Suppressor macrophage treated with lipopolysaccharide for 4 hours (primary cell): ENCODE measurements at places on chromosomes 12 and 14.

- DNase-seq = no peak
These were observed 1134.6 kb downstream of the BCL11B start for GRCh38 chr14:98137131-98138025.

DNA sequence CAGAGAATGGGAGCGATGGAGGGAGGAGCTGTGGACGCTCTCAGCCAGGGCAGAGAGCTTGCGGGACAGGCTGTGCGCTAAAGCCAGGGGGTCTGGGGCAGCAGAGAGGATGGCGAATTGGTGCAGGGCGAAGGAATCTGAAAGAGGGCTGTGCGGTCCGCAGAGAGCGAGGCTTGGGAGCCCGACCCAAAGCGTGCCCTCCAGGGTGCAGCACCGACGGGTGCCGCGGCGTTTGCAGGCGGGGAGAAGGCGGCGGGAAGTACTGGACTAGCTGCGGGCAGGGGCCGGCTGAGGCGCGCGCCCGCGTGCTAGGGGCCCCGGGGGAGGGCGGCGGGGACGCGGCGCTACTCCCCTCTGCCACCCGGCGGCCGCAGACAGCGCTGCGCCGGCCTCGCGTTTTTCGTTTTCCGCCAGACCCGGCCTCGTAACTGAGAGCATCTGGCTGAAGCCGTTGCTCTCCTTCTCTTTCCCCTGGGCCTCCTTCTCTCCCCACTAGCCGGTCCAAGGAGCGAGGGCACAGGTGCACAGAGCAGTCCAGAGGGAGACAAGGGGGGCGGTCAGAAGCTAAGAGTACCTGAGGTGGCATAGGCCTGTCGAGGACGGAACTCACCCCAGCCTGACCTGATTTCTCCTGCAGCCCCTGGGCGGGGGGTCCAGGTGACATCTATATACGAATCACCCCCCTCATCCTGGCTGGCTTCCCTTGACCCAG is 24.9 kb downstream of the SLC6A12 start:
- peak; percentile 74 for DNase-seq

- DNase-seq = no peak
These were observed 9.1 kb upstream of the DDX47 start for GRCh38 chr12:12804011-12804410.

- no peak for DNase-seq
These were observed 12.2 kb upstream of the CALCOCO1 start for GRCh38 chr12:53739214-53740129.

GRCh38 chr12:79841248-79841877 is 93.5 kb downstream of the PPP1R12A start:
- no peak for DNase-seq
